ENCODE measurements at places on chromosomes 4 and X. TPM values are rescaled to one million over a fixed set of nuclear protein-coding genes. Genes with fewer than 3 reads are reported as not detected.

RRH gene
- total RNA-seq: not detected

MAGEB10 gene
- not detected for total RNA-seq

NHS gene
- total RNA-seq: 0.90 TPM

RGN gene
- 0.18 TPM for total RNA-seq

SPANXN3 gene
- total RNA-seq: not detected

BMPR1B gene
- 0.90 TPM for total RNA-seq

ESX1 gene
- not detected for total RNA-seq

SULT1B1 gene
- 0.18 TPM for total RNA-seq

PLXNB3 gene
- 0.36 TPM for total RNA-seq

MSX1 gene
- total RNA-seq: 1.1 TPM

AFM gene
- not detected for total RNA-seq

PLS3 gene
- total RNA-seq: 252 TPM
